ENCODE measurements at places on chromosomes 4 and X.

GRCh38 chr4:52641854-52642563 lies 17.1 kb downstream of the USP46 start:
- DNase-seq, result no peak

GRCh38 chrX:118220509-118220908 lies 103.9 kb upstream of the KLHL13 start:
- DNase-seq, result no peak

DNA sequence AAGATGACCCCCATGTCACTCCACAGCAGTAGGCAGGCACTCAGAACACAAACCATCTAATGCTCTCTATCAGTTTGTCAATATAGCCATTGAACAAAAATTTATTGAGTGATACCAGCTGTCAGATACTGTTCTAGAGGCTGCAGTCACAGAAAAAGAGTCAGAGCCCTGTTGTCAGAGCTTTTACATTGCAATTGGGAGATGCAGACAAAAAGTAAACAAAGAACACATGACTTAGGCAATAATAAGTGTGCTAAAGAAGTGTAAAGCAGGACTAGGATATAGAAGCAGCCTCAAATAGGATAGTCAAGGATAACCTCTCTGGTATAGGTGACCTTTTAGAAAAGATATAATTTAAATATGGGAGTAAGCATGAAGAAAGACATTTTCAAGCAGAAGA lies 8.9 kb downstream of the HTN1 start:
- DNase-seq, result no peak

GRCh38 chrX:46446727-46447378 lies 98.4 kb downstream of the ZNF674 start:
- DNase-seq, result peak; percentile 73

DNA sequence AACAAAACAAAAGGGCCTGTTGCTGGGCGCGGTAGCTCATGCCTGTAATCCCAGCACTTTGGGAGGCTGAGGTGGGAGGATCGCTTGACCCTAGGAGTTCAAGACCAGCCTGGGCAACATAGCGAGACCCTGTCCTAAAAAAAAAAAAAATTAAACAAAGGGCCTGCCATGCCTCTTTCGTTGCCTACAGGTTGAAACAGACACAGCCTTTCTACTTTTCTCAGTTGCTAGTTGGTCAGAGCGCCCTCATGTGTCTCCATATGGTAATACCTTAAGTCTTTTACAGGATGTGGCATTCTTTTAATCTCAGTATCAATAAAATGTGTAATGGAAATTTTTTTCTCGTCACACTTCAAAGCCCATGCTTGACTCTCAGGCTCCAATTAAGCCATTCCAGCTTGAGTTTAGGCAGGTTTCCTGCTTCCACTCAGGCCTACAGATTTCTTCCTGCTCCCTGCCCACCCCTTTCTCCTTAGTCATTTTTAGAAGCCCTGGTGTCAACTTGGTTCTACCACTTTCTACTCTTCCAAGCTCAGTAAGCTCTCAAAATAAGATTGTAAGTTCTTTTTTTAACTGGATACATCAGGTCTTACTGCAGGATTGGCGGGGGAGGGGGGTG lies 4.6 kb upstream of the SOWAHD start:
- peak; percentile 36 for DNase-seq

- peak; percentile 61 for DNase-seq
These were observed 25.3 kb downstream of the IQCM start for GRCh38 chr4:149790172-149790907.

- no peak for DNase-seq
These were observed 325.0 kb downstream of the PCDH7 start for GRCh38 chr4:31045151-31045550.

GRCh38 chr4:165610679-165611437 lies 232.1 kb downstream of the CPE start:
- DNase-seq, result no peak

GRCh38 chr4:113106108-113106507 lies 56.7 kb downstream of the ANK2 start:
- peak; percentile 63 for DNase-seq

GRCh38 chrX:33416273-33416805 lies 205.0 kb upstream of the DMD start:
- no peak for DNase-seq

- DNase-seq, result no peak
These were observed 19.6 kb upstream of the TET2 start for GRCh38 chr4:105127170-105127445.

GRCh38 chr4:23120374-23120773 lies 427.6 kb downstream of the GBA3 start:
- no peak for DNase-seq

- DNase-seq, result no peak
These were observed 47.0 kb downstream of the AFF1 start for GRCh38 chr4:86981789-86982188.

GRCh38 chr4:159222043-159222552 lies 119.2 kb downstream of the RAPGEF2 start:
- DNase-seq, result no peak

DNA sequence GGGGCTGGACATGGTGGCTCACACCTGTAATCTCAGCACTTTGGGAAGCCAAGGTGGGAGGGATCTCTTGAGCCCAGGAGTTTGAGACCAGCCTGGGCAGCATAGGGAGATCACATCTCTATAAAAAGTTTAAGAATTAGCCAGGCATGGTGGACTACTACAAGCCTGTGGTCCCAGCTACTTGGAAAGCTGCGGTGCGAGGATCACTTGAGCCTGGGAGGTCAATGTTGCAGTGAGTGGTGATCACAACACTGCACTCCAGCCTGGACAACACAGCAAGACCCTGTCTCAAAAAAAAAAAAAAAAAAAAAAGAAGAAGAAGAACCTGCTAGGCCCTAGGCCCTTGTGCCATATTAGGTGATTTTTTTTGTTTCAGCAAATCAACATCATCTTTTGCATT lies 12.2 kb downstream of the SRD5A3 start:
- DNase-seq, result no peak

GRCh38 chrX:52280812-52281211 lies 88.0 kb upstream of the XAGE2 start:
- no peak for DNase-seq

DNA sequence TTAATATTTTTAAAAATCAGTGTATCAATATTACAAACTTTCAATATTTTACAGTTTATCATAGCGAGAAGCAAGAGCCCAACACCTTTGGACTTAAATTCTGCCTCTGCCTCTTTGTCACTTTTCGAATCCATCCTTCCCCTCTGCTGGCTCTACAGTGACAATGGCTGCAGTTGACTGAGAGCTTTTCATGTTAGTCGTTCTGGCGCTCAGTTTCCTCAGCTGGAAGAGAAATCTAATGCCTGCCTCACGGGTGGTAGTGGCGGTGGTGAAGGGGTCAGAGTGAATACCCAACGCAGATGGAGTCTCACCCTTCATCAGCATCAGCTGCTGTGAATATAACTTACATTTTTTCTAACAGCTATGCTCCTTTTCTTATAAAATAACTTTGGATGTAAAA lies 144.8 kb downstream of the NWD2 start:
- DNase-seq, result no peak

DNA sequence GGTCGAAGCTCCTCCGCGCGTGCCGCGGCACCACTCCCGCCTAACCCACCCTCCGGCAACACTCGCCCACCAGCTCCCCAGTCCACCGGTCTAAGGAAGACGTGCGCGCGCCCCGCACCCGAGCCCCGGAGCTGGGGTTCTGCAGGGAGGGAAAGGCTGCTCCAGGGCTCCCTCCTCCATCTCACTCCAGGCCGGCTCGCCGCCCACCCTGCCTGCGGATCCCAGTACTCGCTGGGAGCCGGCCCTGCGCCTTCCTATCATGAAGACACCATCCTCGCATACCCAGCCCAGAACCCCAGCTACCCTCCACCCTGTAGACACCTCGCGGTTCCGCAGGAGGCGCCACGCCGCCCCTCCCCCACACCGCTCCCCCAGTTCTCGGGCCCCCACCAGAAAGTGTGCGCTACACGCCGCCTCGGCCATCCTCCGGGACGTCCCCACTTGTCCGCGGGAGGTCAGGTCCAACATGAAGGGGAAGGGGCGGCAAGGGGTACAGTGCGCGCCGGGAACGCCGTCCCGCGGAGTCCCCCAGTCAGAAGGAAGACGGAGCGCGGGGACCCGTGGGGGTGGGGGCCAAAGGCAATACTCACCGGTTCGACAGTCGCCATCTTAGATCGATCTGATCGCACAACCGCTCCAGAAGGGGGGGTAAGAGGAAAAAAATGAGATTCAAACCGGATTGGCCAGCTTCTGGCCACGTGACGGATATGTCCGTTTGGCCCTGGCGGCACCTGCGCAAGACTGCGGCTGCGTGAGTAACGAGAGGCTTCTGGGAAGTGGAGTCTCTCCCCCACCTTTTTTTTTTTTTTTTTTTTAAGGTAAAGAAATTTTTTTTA lies at the start of gene EIF4E:
EIF4E (minus strand) TSS at position 629 of the 836 bp plus-strand sequence; CDS start at position 608, 21 bp downstream.
- DNase-seq, result peak; percentile 99

- no peak for DNase-seq
These were observed 227.9 kb upstream of the PITX2 start for GRCh38 chr4:110850461-110851442.

- DNase-seq, result no peak
These were observed 61.2 kb downstream of the METTL14 start for GRCh38 chr4:118746251-118746919.

- DNase-seq, result no peak
These were observed 95.9 kb upstream of the TRPC3 start for GRCh38 chr4:122047456-122048425.

- no peak for DNase-seq
These were observed 20.2 kb upstream of the UCHL1 start for GRCh38 chr4:41236508-41236907.

DNA sequence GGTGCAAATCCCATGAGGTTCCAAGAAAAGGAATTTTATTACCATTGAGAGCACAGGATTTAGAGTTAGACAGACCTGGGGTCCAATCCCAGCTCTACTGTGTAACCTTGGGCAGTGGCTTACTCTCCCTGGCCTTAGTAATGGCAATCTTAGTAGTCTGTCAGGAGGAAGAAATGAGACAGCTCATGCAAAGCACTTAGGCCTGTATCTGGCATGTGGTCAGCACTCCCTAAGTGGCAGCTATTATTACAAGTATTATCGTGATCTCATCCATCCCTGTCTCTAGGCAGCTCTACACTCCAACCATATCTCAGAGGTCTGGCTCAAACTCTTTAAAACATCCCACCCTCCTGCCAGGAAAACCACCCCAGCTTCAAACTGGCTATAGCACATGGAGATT lies 129.6 kb upstream of the NALF2 start:
- no peak for DNase-seq

- DNase-seq, result no peak
These were observed 169.2 kb upstream of the TBC1D9 start for GRCh38 chr4:140925417-140925816.

DNA sequence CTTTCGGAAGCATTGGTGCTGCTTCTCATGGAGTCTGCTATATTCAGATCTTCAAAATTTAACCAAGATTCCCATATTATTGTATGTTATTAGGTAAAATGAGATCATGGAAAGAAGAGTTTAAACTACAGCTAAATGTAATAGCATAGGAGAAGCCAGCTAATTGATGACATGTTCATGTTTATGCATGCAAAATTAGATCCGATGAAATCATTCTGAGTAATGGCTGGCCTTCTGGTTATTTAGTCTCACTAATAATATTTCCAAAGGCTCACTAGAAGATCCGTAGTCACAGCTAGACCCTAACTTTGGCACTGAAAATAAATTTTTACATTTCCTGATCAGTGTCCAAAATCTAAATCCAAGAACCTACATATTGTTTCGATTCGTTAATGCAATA lies 19.8 kb upstream of the PHKA2 start:
- no peak for DNase-seq

All from AG10803 (cell line).